Left hindlimb (tissue), 1 donor: ENCODE measurements at places on chromosomes 12 and 14.

DNA sequence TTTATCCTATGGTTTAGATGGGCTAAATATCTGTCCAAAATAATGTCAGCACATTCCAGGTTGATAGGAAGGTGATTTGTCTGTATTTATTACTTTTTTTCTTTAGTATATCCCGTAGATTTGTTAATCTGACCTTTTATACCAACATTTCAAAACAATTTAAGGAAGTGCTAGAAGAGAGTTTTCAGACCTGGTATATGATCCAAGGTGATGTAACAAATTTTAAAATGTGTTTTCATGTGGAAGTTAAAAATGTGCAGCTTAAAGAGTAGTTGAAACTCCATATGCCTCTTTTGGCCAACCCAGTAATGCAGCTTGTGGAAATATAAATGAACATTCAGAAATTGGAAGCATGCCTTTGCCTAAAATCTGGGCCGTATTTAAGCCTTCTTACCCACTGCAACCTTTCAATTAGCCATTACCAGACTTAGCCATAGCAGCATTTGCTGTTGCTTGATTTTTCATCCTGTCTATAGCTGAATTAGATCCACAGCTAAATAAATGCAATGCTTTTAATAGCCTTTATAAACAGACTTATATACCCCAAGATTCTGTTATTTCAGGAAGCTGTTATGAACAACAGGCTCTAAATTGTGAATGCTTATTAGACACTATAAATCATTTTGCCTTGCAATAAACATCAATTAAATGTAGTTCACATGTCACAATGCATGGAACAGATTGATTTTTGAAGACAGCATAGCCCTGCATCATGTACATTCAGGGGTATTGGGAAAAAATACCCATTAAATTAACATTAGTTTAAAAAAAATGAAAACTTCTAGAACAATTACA, 271.2 kb downstream of the PDZRN4 start:
- no peak for DNase-seq

GRCh38 chr12:124758266-124759220, 105.1 kb downstream of the SCARB1 start:
- DNase-seq = no peak

GRCh38 chr14:99118046-99118721, 153.8 kb downstream of the BCL11B start:
- no peak for DNase-seq

GRCh38 chr12:123898673-123899072, 74.0 kb downstream of the CCDC92 start:
- no peak for DNase-seq

- DNase-seq = no peak
These were observed 221.8 kb upstream of the ARHGAP5 start for GRCh38 chr14:31855262-31855661.

DNA sequence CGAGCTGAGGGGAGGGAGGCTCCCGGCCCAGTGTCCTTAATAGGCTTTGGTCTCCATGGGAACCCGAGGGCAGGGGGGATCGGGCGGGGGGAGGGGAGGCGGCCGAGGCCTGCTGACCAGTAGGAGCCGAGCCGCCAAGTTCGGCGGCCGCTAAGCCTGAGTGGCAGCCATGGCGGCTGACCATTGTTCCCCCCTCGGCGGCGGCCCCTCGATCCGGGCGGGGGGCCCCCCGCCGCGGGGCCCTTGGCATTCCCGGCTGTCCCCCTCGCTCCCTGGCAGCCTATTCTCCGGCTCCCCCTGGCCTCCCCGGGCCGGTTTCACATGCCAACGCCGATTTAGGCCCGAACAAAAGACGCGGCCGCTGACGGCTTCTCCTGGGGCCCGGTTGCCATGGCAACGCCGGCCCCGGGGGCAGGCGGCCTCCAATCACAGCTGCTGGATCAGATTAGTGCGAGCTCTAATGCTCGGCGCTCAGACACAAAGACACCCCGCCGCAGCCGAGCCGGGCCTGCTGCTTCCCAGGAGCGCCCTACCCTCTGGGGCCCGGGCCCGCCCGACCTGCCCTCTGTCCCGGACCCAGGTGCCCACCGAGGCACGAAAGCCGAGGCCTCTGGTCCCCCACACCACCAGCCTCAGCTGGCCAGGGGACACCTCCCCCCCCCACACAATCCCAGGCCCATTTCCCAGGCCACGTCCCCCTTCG, 7.3 kb downstream of the MSI1 start:
- DNase-seq = peak; percentile 86

DNA sequence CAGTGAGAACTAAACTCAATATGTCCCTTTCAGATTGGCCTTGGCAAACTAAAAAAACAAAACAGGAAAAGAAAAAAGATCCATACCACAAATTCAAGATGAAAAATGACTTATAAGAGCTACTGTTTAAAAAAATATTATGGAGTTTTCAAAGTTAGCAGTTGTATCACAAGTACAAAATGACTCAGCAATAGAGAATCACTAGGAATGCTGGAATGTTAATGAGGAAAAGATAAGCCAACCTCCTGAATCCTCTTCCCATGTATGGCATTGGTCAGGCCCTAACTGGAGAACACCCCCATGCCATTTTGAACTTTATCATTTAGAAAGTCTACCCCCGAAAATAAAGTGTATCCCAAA, 62.2 kb downstream of the PPP1R36 start:
- no peak for DNase-seq

DNA sequence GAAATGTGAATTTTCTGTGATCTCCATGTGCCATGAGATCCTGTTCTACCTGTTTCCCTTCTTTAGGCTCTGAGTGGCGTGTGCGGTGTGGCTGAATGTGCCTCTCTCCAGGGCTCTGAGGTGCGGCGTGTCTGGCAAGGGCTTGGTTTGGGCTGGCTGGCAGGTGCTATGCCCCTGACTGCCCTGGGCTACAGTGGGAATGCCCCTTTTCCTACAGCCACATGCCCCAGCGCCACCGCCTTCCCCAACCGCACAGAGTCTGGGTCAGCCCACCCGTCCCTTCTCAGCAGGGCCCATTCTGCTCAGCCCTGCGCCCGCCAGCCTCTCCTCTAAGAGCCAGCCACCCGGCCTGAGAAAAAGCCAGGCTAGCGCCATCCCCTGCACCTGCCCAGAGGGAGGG, 24.7 kb downstream of the BTBD6 start:
- no peak for DNase-seq

GRCh38 chr12:117002051-117002817, 91.5 kb downstream of the FBXW8 start:
- DNase-seq = no peak

- peak; percentile 83 for DNase-seq
These were observed 105.0 kb downstream of the PPP2R5E start for GRCh38 chr14:63438065-63438757.

DNA sequence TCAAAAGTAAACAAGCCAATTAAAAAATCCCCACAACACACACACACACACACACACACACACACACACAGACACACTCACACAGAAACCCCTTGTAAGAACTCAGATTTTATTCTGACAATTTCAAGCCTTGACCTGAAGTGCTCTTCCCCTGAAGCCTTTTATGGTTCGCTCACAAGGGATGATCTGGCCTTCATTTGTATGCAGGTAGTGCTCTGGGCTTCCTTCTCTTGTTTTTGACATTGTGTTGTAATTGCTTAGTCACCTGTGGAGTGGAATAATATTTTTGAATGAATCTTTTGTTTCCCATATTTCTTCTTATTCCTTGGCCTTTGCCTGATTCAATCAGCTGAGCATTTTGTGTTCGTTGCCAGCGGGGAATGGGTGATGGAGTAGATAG, 83.3 kb upstream of the CSRP2 start:
- DNase-seq = no peak

- peak; percentile 29 for DNase-seq
These were observed 38.0 kb downstream of the LTBP2 start for GRCh38 chr14:74574090-74574433.

- DNase-seq = no peak
These were observed 234.3 kb downstream of the DACT1 start for GRCh38 chr14:58872061-58872460.

DNA sequence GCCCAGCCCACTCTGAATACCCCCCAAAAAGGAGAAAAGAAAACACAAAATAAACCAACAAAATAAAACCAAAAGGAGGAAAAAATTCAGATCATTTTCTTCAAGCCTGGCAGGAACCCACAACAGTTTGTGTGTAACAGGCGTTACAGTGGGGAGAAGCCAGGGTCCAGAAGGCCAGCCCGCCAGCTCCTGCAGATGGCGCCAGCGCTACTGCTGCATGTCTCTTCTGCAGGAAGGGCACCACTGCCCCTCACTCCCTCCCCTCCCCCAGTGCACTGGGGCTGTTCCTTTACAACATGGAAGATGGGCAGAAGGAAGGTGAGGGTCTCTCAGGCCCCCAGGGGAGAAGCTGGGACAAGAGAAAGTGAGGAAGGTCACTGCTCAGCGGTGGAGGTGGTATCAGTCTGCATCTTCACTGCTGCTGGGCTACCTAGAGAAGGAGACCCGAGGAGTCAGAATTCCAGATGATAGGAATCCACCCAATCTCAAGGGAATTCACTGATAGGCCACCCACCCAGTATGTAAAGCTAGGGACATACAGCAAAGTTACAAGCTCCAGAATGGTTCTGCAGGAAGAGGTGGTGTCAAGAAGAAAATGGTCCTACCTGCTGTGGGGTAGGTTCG, 2.3 kb upstream of the NOP2 start:
- DNase-seq = peak; percentile 53

DNA sequence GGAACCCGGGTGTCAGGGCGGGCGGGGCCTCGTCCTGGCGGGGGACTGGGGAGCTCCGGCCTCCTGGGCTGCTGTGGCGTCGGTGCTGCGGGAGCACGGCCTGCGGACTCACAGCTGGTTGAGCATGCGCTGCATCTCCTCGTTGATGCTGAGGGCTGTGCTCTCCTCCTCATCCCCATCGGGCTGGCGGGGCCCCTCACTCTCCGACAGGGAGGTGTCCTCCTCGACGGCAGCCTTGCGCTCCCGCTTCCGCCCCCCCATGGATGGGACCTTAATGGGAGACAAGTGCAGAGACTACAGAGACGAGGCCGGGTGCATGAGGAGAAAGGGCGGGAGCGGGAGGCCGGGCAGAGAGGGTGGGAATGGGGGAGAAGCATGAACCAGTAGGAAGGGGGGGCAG, 7.3 kb downstream of the IFFO1 start:
- no peak for DNase-seq

DNA sequence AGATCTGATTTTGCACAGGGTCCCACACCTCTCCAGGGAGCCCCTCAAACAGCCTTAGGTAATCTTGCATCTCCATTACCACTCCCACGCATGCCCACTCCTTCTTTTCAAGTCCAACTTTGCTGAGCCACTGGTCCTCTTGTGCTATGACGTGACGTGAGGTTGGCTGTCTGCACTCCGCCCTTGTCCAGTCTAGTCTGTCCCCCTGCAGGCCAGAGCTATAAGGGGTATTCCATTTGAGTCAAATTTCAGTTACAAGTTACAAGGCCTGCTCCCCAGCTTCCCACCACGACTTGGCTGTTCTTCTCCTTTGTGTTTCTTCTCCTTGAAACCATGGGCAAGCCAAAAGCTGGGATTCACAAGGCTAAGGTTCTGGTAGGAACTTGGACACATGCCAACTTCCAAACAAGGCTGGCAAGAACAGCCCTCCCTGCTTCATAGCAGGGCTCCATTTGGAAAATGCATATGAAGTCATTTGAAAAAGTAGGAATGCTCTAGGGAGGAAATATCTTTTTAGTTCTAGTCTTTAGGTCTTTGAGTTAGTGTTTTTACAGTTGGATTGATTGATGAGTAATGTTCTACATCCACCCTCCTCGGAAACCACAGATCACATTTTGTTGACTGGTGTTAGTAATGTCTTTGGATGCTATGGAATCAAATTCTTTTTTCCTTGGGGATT, 49.1 kb downstream of the KCNA1 start:
- DNase-seq = no peak

- DNase-seq = no peak
These were observed 20.1 kb downstream of the KLRK1 start for GRCh38 chr12:10369557-10370415.

GRCh38 chr12:79841248-79841877, 93.5 kb downstream of the PPP1R12A start:
- no peak for DNase-seq

GRCh38 chr12:452667-453210, 7.0 kb upstream of the B4GALNT3 start:
- DNase-seq = no peak

GRCh38 chr14:85060121-85060520, 469.8 kb upstream of the FLRT2 start:
- DNase-seq = no peak

GRCh38 chr12:96237465-96238077, 43.4 kb downstream of the ELK3 start:
- DNase-seq = peak; percentile 85

DNA sequence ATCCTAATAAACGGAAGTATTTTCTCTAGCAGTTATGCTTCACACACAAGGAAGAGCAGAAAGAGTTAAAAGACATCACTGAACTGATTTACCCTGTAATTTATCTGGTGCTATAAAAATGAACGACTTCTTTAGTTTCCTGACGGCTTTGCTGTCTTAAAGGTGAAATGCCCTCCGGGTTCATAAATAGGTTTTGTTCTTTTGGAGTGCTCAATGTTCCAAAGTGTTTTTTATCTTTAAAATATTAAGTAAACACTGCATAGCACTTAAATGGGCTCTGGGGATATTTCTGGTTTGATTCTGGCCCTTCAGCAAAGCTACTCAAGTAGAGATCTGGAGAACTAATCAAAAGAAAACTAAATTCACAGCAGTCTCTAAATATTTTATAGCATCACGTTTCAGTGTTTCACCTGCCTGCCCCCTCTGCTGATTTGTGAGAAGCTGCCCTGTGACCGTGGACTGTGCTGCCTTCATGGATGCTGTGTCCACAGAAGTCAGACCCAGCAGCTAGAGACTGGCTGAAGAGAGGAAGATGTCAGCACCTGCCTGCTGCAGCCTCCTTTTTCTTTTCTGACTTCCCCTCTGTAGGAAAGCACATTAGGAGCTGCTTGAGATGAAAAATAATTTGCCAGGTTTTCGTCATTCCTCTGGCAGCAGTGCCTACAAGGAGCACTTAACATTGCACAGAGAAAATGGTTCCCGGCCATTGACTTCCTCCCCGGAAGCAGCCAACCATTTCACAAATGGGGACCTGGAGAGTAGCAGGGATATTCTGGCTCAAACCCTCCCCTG, 205.1 kb upstream of the FSCB start:
- peak; percentile 35 for DNase-seq
